Activated naive CD4-positive, alpha-beta T cell treated with anti-CD3 and anti-CD28 coated beads, Interleukin-2, amount 50 U/mL, for 72 hours (primary cell): ENCODE measurements at places on chromosomes 6 and 20. TPM values are rescaled to one million over a fixed set of nuclear protein-coding genes. Genes with fewer than 3 reads are reported as not detected.

The BPIFB1 gene
- not detected for total RNA-seq

The GINM1 gene
- 25.2 TPM for total RNA-seq

The LKAAEAR1 gene
- not detected for total RNA-seq

The GTSF1L gene
- 0.39 TPM for total RNA-seq

The MCM3 gene
- 276 TPM for total RNA-seq

The HNF4A gene
- not detected for total RNA-seq

The FAM184A gene
- 24.9 TPM for total RNA-seq

DNA sequence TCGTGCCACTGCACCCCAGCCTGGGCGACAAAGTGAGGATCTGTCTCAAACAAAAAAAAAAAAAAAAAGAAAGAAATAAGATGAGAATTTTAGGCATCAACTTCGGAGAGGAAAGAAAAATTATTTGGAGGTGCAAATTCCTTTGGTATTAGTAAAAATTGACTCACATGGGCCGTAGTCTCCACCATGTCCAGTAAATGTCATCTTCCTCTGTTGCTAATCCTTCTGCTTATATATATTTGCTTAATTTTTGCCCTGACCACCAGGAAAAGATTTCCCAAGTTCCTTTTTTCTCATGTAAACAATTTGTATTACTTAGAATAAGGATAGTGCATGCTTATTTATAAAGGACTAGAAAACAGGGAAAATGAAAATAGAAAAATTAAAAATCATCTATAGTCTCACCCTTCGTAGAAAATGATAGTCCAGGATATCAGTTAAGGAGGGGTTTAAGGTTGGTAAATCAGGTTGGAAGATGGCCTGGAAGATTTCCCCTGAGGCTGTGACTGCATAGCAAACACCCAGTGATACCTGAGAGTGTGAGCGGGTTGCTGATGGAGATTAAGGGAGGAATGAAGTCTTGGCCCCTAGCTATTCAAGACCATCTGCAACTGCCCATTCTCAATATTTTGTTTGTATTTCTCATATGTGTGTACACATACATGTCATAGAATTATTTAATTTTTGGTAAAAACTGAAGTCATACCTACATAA is 240.8 kb downstream of the ZNF217 start:
- DNase-seq: no peak

DNA sequence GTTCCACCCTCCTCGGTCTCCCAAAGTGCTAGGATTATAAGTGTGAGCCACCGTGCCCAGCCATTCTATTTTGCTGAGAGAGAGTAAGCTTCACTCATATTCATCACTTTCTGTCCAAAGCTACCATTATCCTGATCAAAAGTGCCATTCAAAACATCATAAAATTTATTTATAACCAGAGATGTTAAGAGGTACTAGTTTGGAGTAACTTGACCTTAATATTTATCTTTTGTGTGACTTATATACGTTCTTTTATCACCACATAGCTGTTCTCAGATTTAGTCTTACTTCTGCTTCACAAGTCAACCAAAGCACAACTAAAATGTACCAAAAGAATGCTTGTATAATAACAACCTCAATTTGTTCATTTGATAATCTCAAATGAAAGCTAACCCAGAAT is 18.1 kb downstream of the AKIRIN2 start:
- DNase-seq: no peak

DNA sequence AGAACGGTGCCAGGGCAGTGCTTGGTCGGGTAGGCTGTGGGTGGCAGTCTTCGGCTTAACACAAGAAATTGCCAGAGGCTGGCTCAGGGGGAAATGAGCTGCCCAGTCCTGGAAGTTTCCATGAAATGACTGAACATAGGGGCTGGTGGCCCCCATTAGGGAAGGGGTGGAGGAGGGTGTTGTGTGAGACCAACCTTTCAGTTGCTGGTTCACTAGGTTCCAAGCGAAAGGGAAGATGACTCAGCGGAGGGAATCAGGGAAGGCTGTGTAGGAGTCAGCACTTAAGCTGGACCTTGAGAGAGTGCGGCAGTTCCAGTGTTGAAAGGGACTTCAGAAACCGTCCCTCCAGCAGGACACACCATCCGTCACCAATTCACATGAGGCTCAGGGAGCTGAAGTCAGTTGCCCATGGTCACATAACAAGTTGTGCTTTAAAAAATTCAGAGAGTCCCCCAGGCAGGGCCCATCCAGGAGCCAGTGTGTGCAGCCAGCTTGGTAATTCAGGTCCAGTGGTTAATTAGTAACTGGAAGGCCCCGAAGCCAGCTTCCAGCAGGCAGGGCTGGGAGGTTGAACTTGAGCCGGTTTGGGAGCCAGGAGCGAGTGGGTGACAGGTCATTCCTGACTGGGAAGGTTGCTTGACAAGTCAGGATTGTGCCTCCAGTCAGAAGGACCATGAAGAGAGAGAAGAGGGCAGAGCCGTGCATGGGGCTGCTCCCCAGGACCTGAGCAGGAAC is at the start of gene SGK2:
TSS of gene SGK2 (plus strand) at position 616 of the 735 bp plus-strand sequence. CDS start 7,469 bp downstream, outside the sequence.
- DNase-seq: no peak

DNA sequence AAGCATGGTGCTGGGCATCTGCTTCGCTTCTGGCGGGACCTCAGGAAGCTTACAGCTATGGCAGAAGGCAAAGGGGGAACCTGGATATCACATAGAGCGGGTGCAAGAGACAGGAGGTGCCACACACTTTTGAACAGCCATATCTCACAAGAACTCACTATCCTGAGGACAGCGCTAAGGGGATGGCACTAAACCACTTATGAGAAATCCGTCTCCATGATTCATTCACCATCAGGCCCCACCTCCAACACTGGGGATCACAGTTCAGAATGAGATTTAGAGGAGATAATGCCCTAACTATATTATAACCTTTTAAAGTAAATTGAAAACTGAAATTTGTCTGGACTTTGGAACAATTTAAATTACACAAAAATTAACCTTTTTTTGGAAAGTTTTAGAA is 37.8 kb upstream of the SUMO4 start:
- no peak for DNase-seq

GRCh38 chr20:8855315-8855714 is 213.6 kb upstream of the PLCB4 start:
- DNase-seq: no peak

GRCh38 chr6:46090115-46091079 is 39.4 kb upstream of the ENPP4 start:
- DNase-seq: peak; percentile 48

DNA sequence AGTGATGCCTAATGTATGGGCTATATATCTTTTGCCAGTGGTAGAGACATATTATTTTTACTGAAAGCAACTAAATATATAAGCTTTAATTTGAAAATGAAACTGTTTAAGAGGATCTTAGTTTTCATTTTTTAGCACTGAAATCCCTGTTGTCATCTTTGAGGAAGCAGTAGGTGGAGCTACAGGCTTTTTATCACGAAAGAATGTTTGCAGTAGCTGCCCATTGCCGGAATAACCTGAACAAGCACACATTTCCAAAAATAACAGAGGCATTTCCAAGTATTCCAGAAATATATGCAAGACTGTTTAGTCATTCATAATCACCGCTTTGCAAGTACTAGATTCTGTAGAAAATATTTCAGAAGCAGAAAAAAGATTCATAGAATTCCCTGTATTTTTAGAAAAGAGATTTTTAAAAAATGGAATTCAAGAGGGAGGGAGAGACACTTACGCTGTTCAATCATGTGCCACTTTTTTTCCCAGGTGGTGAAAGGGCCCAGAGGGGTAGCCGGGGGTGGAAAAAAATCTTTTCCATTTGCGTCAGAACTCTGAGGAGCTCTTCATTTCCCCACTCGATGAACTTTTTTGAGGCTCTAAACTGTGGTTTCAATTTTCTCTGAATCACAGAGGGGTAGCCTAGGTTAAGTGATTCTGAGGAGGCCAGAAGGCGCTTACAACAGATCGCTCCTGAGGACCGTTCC is 142.5 kb upstream of the FERMT1 start:
- no peak for DNase-seq

DNA sequence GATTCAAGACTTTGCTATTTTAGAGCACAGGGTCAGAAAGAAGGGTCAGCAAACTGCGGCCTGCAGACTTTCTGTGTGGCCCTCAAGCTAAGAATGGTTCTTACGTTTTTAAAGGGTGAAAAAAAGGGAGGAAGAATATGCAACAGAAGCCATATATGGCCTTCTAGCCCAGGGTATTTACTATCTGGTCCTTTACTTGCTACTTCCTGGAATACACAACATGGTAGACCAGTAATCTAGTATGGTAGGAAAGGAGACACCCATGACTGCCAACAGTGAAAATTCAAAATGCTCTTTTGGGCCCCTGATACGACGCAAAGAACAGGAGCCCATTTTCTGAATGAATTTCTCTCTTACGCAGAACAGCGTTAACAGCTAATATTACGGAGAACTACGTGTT is 60.4 kb upstream of the EMILIN3 start:
- DNase-seq: no peak

GRCh38 chr20:916125-916799 is at the start of gene ANGPT4:
Gene ANGPT4, minus strand, starts transcription at chr20:916334. Its CDS starts 120 bp downstream, at chr20:916214.
- DNase-seq: peak; percentile 18

- no peak for DNase-seq
Observed at GRCh38 chr20:10510216-10510615, 75.1 kb downstream of the SLX4IP start.

- no peak for DNase-seq
Observed at GRCh38 chr6:90770778-90771177, 183.9 kb upstream of the MAP3K7 start.

DNA sequence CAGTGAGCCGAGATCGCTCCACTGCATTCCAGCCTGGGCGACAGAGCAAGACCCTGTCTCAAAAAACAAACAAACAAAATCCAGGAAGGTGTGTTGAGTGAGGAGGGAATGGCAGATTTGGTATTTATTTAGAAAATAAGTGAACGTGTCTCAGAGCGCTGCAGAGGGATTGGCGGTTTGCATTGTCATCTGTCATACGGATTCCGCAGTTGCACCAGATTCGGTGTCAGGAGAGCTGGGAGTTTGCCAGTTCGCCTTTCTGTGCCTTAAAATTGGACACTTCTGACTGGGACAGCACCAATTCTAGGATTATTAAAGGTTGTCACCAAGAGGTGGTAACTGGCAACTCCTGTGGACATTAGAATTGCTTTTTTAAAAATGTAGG is 912 bp downstream of the SNRNP48 start:
- DNase-seq: no peak

- DNase-seq: no peak
Observed at GRCh38 chr6:164563924-164564323, 745.5 kb downstream of the C6orf118 start.

DNA sequence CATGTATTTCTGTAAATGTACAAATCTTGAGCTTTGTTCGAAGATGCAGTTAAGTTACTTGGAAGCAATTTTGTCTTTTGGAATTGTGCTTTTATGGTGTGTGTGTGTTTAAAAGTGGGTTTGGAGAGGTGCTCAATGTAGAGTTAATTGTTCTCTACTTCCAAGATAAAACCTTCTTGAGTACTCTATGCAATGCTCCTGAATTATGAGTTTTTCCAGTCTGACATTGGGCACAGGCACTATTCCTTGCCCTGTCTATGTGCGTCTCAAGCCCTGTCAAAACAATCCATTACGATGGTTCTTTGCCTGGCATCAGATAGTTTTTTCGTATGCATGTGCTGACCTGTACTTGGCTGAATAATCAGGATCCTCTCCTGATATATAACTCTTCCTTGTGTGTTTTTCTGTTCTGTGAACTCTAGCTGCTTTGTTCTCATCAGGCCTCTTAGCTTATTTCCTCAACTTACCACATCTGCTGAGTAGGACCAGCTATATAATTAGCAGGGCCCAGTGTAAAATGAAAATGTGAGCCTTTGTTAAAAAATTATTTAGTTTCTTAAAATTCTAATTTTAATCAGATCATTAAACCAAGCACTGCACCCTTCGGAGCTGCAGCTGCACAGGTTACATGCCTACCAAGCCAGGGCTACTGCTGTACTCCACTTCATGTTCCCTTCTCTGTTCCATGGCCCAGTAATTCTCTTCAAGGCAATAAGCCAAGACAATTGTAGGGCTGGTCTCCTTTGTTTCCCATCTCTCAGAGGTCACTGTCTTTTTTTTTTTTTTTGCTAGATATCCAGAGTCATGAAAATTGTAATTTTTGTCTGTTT is 160.1 kb downstream of the ZFAND3 start:
- no peak for DNase-seq

GRCh38 chr6:15643542-15643941 is 19.3 kb downstream of the DTNBP1 start:
- DNase-seq: no peak

- DNase-seq: no peak
Observed at GRCh38 chr6:132126150-132126549, 175.0 kb upstream of the CCN2 start.

- no peak for DNase-seq
Observed at GRCh38 chr6:104519566-104519965, 340.2 kb downstream of the HACE1 start.

- no peak for DNase-seq
Observed at GRCh38 chr20:29123861-29124260, 2133.6 kb upstream of the DEFB115 start.

GRCh38 chr6:20620043-20620442 is 85.8 kb downstream of the CDKAL1 start:
- DNase-seq: no peak

DNA sequence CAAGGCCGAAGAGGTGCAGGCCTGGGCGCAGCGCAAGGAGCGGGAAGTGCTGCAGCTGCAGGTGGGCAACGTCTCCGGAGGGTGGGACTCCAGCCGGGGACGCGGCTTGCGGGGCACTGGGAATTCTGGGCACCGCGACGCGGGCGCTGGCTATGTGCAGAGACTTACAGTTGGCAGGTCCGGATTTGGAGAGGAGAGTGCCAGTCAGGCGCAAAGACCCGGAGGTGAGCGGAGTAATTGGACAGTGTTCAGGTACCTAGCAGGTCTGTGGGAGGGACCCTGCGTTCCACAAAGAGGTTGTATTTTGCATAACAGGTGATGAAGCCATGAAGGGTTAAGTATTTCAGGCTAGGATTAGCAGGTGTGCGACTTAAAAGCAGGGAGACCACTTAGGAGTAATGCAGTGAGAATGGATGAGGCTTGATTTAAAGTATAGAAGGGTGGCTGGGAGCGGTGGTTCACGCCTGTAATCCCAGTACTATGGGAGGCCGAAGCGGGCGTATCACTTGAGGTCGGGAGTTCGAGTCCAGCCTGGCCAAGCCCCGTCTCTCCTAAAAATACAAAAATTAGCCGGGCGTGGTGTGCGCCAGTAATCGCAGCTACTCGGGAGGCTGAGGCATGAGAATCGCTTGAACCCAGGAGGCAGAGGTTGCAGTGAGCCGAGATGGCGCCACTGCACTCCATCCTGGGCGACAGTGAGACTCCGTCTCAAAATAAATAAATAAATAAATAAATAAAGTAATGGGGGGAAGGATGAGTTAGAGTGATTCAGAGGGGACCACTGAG is 1.0 kb downstream of the MRPS26 start:
- DNase-seq: no peak
